ENCODE measurements at places on chromosomes 5 and 9.

DNA sequence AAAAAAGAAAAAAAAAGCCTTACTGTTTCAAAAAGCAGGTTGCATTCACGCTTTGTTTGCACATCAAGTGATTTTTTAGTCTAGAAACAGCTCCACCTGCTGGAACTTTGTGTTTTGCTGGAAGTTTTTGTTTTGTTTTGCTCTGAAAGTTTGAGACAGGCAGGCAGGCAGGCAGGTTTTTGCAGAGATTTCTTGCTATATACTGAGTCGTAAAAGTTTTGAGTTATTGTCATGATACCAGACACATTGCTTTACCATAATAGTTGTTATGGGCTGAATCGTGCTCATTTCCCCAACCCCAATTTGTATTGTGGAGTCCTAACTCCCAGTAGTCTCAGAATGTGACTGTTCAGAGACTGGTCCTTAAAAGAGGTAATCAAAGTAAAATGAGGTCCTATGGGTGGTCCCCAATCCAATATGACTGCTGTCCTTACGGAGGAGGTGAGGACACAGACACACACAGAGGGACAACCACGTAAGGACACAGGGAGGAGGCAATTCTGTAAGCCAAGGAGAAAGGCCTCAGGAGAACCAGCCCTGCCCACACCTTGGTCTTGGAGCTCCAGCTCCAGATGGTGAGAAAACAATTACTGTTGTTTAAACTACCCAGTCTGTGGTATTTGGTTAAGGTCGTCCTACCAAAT, 20.9 kb downstream of the OR2Y1 start:
- DNase-seq, result peak; percentile 58

DNA sequence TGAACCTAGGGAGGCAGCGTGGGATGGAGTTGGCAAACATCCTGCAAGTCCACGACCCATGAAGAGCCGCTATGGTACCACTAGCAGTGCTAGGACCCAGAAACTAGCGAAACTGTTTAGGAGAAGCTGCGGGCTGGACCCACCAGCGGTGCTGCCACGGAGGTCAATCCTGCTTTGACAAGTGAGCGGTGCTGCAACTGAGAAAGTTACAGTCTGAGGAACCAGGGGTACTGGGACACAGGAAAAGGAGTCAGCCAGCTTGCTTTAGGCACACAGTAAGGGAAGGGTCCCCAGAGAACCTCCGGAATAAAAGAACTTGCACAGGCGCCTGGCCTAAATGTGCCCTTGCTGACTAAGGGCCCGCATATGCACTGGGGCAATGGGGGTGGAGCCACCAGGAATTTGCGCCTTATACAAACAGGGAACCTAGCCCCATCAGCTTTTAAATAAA, 23.6 kb upstream of the ANXA2R start:
- DNase-seq, result no peak

- no peak for DNase-seq
These were observed 421.7 kb downstream of the CDK5RAP2 start for GRCh38 chr9:120158221-120158620.

DNA sequence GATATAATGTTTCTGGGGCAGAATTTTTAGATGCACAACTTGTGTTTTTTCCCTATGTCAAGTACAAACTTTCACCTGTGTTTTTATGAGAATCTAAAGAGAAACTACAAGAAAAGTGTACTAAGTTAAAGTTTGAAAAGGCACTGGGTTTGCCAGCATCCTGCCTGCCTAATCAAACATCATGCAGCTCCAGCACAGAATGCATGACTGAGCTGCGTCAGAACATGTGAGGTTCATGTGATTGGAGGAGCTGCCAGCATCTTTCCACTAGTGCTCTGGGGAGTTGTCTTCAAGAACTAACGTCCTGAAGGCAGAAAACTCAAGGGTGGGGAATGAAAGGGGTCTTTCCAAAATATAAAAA, 46.1 kb upstream of the RIC1 start:
- DNase-seq, result no peak

DNA sequence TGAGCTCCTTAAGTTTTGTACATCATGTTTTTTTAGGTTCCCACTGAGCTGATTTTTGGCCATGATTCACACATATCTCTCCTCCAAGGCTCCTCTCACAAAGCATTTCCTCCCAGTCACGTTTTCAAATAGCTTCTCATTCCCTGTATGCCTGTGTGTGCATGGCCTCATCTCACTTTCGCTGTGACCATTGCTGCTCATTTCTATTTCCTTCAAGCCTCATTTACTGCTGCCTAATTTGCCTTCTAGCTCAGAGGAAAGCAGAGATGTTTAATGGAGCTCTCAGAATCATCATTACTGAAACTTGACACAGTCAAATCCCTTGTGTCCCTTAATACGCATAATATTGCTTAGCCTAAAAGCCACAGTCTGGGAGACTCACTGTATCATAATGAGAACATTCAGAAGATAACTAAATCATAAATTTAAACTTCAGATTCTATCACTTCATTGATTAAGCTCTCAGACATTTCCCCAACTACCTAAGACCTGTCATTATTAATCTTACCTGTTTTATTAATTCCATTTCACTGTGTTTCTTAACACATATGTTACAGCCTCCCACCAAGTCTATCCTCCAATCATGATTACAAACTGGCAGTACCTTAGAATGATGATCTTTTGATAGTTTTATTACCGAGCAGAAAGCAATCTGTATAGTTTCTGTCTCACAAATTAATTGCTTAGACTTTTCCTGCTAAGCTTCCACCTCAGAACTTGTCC, 278.3 kb upstream of the PTGER4 start:
- no peak for DNase-seq

DNA sequence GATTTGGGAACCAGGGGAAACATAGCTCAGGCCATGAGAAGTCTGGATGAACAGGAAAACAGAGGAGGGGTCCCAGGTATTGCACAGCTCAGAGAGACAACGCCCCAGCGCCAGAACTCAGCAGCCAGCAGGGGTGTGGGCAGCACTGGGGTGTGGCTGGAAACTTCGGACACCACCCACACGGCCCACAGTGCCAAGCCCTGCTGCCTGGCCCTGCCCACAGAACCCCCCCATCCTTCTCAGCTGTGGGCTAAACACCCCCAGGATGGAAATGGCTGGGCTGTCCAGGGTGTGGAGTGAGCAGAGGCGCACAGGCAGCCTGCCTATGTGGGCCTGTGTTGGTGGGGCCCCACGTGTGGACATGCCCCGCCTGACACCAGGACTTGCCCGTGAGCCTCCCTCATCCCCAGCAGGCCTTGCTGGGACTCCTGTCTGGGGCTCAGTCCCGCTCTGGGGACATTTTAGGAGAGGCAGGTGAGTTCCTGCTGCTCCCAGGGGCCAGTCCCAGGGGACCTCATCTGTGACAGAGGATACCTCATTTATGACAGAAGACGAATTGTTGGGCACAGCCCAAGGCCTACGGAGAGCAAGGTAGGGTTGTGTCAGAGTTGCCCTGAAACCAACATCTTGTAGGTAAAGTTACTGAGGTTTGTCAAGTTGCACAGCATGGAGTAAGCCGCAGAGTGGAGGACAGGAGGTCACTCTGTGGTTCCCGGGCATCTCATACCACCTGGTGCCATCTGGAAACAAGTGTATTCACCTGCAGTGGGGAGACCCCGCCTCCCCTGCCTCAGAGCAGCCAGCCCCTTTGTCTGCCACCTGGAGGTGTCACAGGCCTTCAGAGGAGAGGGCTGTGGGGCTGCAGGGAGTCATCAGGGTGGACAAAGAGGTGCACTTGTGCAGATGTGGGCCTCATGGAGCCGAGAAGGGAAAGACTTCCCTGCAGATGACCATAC, 183.2 kb downstream of the AUH start:
- DNase-seq, result peak; percentile 37

DNA sequence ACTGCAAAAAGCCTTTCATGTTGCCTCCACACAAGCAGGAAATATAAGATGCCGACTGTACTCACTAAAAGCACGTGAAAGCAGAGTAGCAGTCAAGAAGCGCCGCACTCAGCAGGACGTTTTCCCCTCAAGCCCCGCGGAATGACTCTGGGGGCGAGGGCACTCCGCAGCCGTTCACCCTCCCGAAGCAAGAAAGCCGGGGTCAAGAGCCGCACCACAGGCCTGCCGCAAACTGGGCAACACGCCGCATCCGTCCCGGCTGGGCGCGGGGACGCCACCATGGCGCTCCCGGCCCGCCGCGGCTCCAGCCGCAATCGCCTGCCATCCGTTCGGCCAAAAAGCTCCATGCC, 364 bp downstream of the RPS6 start:
- peak; percentile 35 for DNase-seq

DNA sequence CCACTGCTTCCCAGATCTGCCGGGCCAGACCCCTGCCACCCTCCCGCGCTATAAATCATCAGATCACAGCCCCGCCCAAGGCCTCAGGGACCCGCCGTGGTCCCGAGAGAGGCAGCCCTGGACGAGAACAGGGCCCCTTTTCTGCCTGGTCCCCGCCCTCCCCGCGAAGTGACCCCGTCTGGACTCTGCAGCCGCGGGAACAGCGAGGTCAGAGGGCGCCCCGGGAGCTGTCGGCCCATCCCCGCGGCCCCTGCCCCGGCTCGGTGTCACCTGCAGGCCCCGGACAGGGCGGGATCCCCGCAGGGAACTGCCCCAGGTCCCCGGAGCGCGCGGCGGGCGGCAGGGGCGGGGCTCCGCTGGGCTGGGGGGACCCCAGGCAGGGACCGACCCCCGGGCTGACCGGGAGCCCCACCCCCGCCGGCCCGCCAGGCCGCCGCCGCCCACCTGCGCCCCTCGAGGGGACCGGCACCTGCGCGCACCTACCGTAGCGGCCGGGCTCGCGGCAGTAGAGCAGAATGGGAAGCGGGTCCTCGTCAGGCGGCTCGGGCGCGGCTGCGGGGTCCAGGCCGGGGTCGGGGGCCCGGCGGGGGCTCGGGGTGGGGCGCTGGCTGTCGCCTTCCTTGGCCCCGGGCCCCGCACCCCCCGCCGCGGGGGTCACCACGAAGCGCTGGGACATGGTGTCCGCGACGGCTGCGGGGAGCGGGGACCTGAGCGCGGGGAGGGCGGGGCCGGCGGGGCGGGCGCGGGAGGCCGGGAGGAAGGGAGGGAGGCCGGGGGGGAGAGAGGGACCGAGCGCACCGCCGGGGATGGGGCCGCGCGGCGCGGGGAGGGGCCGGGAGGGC, 43.5 kb upstream of the SLC12A7 start:
- DNase-seq, result no peak

GRCh38 chr5:73454379-73455036, 5.9 kb upstream of the FOXD1 start:
- peak; percentile 75 for DNase-seq

GRCh38 chr5:31626156-31626555, 12.8 kb upstream of the PDZD2 start:
- no peak for DNase-seq

DNA sequence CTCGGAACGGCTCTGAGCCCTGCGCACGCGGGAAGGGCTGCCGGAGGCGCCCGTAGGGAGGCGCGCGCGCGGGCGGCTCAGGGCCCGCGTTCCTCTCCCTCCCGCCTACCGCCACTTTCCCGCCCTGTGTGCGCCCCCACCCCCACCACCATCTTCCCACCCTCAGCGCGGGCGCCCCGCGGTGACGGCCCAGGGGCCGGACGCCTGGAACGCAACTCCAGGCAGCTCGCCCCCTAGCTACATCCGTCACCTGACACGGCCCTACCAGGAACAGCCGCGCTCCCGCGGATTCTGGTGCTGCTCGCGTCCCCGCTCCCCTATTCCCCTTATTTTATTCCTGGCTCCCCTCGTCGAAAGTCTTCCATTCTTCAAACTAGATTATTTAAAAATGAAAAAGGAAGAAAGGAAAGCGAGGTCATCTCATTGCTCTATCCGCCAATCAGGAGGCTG, at the start of gene CDKN2B-AS1:
TSS of gene CDKN2B-AS1 (plus strand) at position 236 of the 450 bp plus-strand sequence.
- peak; percentile 89 for DNase-seq

DNA sequence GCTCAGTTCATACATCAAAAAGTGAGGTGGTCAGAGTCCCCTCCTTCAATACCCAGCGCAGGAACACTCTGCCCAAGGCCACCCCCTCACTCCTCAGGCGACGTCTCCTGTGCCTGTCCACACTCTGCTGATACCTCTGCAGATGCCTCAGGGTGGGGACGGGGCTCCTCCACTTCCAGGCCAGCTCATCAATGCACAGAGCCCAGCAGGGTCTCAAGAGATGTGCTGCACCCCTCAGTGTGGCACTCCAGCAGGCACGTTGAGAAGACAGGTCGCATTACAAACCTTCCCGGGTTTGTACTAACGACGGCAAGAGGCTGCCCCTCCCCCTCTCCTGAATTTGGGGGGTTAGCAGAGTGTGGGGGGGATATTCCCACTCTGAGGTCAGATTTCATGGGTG, 128.5 kb downstream of the ZNF354C start:
- DNase-seq, result no peak

DNA sequence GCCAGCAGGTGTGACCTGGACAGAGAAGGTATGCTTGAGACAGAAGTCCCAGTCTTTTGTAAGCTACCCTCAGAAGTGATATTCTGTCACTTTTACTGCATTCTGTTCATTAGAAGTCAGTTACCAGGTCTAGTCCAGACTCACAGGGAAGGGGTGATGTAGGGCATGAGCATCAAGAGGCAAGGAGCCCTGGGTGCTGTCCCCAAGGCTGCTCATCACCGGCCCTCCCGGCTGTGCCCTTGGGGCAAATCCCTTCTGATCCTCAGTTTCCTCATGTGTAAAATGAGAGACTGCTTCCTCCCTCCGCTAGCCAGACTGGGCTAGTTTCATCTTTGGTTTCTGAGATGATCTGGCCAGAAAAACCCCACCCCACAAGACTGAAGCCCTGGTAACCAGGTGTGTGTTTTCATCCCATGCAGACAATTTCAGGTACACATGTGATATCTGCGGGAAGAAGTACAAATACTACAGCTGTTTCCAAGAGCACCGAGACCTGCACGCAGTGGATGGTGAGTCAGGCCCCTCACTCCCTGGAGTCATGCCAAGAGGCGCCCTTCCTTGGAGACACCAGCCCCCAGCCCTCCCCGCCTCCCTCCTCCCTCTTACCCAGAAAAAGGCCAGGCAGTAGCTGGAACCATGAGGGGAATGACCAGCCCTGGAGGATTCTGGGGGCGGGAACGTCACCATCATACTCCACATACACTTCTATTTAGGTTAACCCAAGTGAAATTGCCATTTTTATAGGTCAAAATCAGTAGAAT, 71.0 kb downstream of the AMBP start:
- no peak for DNase-seq

DNA sequence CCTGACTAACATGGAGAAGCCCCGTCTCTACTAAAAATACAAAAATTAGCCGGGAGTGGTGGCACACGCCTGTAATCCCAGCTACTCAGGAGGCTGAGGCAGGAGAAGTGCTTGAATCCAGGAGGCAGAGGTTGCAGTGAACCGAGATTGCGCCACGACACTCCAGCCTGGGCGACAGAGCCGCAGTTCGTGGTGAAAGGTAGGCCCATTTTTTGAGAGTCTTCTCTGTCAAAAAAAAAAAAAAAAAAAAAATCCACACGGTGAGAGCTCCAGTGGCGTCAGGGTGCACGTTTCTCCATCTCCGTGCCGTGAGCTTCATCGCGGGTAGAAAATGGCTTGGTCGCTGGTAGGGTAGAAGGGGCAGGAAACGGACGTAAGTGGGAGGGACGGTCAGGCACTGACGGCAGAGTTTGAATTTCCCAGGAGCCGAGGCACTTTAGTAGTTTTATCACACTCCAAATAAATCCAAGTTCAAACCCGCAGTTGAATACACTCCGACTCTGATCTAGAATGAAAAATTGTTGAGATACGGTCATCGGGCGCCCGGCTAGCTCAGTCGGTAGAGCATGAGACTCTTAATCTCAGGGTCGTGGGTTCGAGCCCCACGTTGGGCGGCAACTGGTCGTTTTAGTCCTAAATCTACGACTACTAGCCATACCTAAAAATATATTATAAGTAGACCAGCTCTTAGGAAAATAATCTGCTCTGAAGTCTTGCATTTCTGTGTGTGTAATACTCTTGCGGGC, 2.4 kb upstream of the TRIM7 start:
- DNase-seq, result peak; percentile 91

Measured in RPMI8226 (cell line).